ENCODE measurements at places on chromosomes 3 and 15. TPM values are rescaled to one million over a fixed set of nuclear protein-coding genes. Genes with fewer than 3 reads are reported as not detected.

DNA sequence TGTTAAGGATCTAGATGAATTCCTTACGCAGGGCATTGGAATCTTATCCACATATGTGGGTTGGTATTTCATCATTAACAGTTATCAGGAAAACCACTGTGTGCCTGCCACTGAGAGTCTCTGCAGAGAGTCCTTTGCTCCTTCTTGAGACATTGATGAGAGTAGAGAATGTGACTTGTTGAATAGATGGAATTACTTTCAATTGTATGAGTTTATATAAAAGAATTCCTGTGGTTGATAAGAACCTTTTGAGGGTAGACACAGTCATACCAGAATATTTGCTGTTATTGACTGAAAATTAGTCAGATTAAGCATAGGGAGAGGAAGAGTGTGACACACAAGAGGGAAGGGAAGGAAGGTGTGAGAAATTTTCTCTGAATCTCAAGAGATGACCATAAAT is 30.8 kb downstream of the ARHGEF26 start:
- no peak overlapping the region for H3K4me3 ChIP-seq
- no peak for DNase-seq
- H3K27ac ChIP-seq: no peak overlapping the region
- H3K36me3 ChIP-seq: no peaks in the 10 kb centered on the region
- no peaks in the 10 kb centered on the region for H3K27me3 ChIP-seq
- H3K4me1 ChIP-seq: no peaks in the 10 kb centered on the region

DNA sequence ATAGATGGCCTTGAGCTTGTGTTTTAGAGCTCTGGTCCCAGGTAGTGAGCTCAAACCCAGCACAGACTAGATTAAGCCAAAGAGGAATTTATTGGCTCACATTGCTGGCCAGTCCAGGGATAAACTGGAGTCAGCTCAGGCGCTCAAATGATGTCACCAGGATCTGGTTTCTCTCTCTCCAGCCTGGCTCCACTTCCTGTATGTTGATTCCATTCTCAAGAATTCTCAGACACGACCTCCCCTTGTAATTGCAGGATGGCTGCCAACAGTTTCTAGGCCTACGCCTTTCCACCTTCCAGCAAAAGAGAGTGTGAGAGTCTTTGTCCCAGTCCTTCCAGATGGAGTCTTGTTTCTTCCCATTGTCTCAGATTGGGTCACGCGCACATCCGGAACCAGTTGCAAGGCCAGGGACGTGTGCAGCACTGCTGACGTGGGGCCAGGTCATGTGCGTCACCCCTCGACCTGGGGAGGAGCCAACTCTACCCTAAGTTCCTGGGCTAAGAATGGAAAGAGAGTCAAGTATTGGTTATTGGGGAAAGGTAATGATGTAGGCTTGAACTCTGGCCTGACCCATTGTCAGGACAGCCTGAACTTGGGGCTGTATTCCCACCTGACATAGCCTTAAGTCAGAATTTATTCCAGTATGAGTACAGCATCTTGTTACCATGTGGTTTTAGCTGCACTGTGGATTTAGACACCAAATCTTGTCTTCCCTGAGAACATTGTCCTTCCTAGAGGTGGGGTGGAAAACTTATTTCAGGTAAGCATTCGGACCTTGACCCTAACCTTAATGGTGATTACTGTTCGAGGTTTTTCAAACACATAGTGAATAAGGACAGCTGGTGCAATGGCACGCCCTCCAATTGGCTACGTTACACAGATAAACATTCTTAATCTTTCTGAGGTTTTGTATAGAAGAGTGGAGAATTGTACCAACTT is 31.6 kb downstream of the CACNA1D start:
- no peak overlapping the region for H3K27ac ChIP-seq
- no peaks in the 10 kb centered on the region for H3K27me3 ChIP-seq
- H3K36me3 ChIP-seq: no peaks in the 10 kb centered on the region
- H3K4me3 ChIP-seq: no peak overlapping the region
- no peak for DNase-seq

DNA sequence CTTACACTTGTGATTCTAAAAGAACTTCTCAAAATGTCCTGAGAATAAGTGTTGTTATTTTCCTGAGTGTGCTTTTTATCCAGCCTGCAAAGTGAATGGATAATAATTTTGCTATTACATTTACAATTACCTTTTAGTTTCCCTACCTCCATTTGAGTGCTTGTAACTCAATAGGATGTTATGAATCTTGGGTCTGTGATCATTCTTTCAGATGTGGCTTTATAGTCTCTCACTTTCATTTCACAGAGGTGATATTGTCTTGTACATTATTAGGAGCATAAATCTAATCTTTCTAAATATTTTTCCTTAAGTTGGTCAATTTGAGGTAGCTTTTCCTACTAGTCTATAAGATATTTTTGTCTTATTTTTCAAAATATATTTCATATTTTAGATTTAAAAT is 386.3 kb upstream of the EPHA6 start:
- H3K36me3 ChIP-seq: no peaks in the 10 kb centered on the region
- H3K27ac ChIP-seq: no peak overlapping the region
- no peak overlapping the region for H3K4me3 ChIP-seq
- DNase-seq: no peak

DNA sequence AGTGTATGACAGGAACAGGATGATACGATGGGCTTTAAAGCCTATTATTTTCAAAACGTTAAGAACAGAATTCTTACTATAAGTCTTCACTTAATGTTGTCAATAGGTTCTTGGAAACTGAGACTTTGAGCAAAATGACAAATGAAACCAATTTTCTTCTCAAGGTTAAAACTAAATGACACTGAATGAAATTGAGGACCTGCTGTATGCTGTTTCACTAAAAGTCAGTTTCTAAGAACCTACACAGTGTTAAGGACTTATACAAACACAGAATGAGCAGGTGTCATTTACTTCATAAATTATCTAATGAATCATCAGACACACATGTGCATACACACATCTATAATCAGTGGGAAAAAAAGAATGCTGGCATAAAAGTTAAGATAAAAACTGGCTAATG is 106.9 kb downstream of the RFTN1 start:
- H3K4me3 ChIP-seq: no peak overlapping the region
- DNase-seq: no peak
- no peak overlapping the region for H3K27ac ChIP-seq
- H3K4me1 ChIP-seq: no peaks in the 10 kb centered on the region

DNA sequence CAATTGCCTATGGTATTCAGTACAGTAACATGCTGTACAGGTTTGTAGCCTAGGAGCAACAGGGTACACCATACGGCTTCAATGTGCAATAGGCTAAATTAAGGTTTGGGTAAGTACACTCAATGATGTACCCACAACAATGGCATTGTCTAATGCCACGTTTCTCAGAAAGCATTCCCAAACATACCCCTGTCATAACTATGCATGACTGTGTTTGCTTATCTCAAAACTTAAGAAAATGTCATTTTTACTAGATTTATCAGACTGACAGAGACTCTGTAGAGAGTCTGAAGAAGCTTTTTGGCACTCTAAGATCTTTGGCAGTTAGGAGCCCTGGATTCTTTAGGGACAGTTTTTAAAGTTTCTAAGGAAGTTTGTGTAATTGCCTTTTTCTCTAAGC is 59.9 kb downstream of the MECOM start:
- no peak overlapping the region for H3K4me3 ChIP-seq
- H3K4me1 ChIP-seq: no peaks in the 10 kb centered on the region
- H3K27me3 ChIP-seq: peaks cover 3% of the 10 kb centered on the region
- H3K27ac ChIP-seq: no peak overlapping the region
- H3K36me3 ChIP-seq: no peaks in the 10 kb centered on the region

DNA sequence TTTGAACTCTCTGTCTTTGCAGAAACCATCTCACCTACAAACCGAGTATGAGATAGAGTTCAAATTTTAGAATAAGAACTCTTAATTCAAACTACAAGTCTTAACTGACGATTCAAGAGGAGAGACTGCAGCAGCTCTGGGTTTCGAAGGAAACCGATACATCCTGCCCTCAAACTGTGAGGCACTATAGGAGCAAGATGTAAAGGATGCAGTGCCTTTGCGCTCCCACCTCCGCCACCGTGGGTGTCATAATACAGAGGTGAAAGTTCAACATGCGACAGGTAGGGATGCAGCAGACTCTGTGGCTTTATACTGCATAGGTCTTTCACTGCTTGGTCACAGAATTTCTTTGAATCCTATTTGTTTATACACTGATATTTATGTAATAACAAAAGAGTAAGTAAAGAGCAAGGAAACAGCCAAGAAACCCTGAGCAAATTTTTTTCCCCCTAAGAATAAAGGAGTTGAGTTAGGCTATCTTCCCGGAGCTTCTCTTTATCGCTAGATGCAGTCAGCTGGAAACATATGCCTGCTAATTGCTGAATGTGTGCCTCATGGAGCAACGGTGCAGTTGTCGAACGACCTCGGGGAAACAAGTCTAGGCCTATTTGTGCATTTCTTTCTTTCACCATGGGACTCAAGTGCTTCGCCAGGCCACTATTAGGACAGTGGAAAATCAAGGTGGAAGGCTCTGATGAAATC is 1097.6 kb upstream of the CFAP20DC start:
- DNase-seq: no peak
- no peak overlapping the region for H3K4me3 ChIP-seq
- H3K4me1 ChIP-seq: no peaks in the 10 kb centered on the region
- H3K27me3 ChIP-seq: no peaks in the 10 kb centered on the region
- H3K27ac ChIP-seq: no peak overlapping the region
- H3K36me3 ChIP-seq: no peaks in the 10 kb centered on the region

The HHATL gene
- total RNA-seq: not detected

- no peak overlapping the region for H3K27ac ChIP-seq
- no peaks in the 10 kb centered on the region for H3K4me1 ChIP-seq
- no peak for DNase-seq
- no peak overlapping the region for H3K4me3 ChIP-seq
- no peaks in the 10 kb centered on the region for H3K36me3 ChIP-seq
Observed at GRCh38 chr3:148657470-148657869, 40.2 kb upstream of the AGTR1 start.

Data from Panc1 (cell line).